ENCODE measurements at places on chromosomes 1 and 21. TPM values are rescaled to one million over a fixed set of nuclear protein-coding genes. Genes with fewer than 3 reads are reported as not detected.

The HSD3B2 gene
- not detected for total RNA-seq

The NBPF10 gene
- total RNA-seq = 0.69 TPM

The OR2L13 gene
- not detected for total RNA-seq

The S100B gene
- 2.8 TPM for total RNA-seq

The ISG20L2 gene
- total RNA-seq = 11.5 TPM

Data from left ventricle myocardium inferior (tissue), 1 donor.